ENCODE measurements at places on chromosomes 12 and 14. TPM values are rescaled to one million over a fixed set of nuclear protein-coding genes. Genes with fewer than 3 reads are reported as not detected.

Gene ITGB7
- 2.9 TPM for total RNA-seq

Gene SLC15A5
- total RNA-seq, result not detected

Gene ADCY4
- total RNA-seq, result 13.0 TPM

Gene CACNA2D4
- 49.8 TPM for total RNA-seq

Gene MYF5
- 4.5 TPM for total RNA-seq

Gene KRT2
- not detected for total RNA-seq

Gene CTSG
- total RNA-seq, result 3.1 TPM
